RKO (cell line): ENCODE measurements at places on chromosomes 3 and 15.

- no peak for DNase-seq
Measured at GRCh38 chr3:147218965-147219364, 187.4 kb downstream of the ZIC4 start.

DNA sequence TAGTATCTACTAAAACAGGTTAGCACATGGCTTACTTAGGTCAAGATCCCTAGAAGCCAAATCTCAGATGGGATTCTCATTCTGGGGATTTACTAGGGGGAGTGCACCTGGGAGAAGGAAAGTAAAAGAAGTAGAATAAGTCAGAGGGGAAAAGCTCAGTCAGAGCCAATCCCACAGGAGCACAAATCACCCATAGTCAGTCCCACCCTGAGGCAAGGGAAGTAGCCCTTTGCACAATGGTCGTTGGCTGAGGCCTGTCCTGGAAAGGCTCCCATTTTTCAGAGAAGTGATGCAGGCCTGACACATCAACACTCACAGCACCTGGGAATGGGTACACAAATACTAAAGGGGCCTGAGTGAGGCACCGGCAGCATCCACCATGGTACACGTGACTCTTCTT, 39.8 kb downstream of the SST start:
- DNase-seq: no peak

DNA sequence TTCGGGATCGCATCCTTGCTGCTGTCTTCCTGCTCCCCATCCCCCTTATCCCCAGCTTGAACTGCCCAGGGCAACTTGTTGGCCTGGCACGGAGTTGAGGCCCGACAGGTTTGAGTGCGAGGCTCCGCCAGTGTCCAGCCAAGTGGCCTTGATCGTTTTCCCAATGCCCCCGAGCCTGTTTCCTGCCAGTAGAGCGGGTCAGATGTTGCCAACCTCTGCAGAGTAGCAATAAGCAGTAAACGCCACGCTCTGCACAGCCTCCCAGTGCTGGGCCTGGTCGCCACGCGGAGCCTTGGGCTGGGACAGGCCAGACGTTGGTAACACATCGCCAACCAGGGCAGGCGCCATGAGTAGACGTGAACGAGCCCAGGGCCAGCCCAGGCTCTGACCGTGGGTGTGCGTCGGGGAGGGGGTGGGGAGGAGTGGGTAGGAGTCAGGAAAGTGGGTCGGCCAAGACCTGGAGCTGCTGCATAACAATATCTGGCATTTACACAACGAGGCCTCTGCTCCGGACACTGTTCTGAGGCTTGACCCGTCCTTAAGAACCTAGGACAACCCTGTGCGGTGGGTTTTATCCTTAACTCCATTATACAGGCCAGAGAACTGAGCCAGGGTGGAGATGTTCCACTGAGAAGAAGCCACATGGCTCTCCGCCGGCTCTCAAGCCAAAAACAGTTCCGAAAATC, 444 bp upstream of the ABHD14A start:
- DNase-seq: peak; percentile 54

GRCh38 chr3:146594843-146595482, 10.2 kb downstream of the PLSCR5 start:
- peak; percentile 26 for DNase-seq

- DNase-seq: no peak
Measured at GRCh38 chr15:66573719-66574595, 8.2 kb upstream of the LCTL start.
